ENCODE measurements at places on chromosomes 1 and 21.

DNA sequence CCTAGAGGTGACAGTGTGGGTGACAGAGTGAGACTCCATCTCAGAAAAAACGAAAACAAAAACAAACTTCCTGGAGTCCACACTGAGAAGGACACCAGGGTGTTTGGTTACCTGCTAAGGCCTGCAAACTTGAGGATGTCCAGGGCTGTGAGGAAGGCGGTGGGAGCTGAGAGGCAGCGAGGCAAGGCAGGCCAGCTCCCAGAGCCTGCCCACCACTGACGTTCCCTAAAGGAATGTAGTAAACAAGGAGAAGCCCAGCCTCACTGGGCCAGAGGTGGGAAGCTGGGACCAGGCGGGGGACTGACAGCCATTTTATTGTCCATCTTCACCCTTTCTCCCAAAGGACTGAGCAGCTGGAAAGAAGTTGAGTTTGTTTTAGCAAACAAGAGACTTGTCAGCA is 24.1 kb downstream of the SHISA4 start:
- no peak for DNase-seq

GRCh38 chr1:197896301-197896700 is 6.1 kb upstream of the C1orf53 start:
- no peak for DNase-seq

DNA sequence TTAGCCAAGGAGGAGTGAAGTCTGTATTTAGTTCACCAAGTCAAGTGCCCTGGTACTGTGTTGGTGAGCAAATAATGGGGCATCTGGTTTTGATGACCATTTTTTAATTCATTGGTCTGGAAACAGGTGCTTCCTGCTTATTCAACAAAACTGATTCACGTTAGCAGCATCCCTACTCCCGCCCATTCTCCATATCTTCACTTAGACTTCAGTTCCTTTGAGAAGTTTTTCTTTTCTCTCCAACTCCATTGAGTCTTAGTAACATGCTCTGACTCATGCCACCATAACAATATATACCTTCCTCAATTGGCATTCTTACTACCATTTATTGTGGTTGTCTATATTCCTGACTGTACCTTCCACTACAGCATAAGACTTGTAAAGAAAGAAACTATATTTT is 468.9 kb downstream of the DPYD start:
- DNase-seq = no peak

DNA sequence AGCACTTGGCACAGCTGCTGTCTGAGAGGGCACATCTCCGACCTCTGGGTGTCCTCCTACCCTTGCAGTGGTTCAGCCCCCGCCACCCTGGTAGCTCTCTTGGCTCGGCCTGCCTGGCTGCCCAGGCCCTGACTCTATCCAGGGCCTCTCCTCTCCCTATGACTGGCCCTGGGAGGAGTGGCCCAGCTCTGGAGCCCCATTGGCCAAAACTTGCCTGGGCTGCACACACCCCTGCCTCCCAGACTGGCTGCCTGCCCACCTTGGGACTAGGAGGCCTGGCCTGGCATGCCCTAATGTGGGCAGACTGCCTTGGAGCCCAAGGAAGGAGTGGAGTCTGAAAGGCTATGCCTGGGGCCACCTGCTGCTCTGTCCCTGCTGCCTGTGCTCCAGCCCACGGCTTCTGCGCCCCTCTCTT is 33.6 kb downstream of the ACOT11 start:
- no peak for DNase-seq

- DNase-seq = no peak
Observed at GRCh38 chr1:224456637-224456953, 22.0 kb upstream of the WDR26 start.

GRCh38 chr1:11940260-11940921 is 5.9 kb downstream of the PLOD1 start:
- no peak for DNase-seq

DNA sequence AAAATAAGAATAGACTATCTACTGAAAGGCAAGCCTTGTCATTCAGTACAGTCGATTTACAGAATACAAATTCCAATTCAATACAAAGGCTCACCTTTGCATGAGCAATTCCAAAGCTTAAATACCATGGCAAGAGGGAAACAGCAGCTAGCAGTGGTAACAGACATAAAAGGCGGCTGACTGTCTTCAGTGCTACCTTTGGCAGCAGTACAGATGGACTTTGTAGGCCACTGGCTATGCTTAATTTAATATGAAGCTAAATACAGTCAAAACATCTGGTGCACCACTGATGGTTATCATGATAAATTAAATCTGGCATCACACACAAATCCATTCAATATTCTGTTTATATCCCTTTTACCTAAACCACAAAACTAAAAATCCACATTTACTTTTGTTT is 62.4 kb downstream of the RERE start:
- DNase-seq = no peak

- DNase-seq = no peak
Observed at GRCh38 chr1:1926886-1927660, 8.0 kb upstream of the TMEM52 start.

GRCh38 chr1:45015683-45016082 is 3.6 kb downstream of the UROD start:
- no peak for DNase-seq

DNA sequence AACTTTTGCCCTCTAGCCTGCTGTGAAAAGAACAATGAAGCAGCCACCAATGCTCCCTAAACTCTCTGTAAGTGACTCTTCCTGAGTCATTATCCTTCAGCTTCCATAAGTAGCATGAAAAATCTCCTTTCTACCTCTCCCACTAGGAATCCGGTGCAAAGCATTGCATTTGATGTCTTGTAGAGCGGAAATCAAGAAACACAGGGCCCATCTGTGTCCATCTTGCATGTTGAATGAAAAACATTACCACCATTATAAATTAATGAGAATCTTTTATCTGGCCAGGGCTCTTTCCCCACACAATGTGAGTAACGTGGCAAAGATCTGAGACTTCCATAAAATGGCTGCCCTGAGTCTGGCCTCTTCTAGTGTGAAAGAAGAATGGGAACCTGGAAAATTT is 324.4 kb downstream of the ADGRL2 start:
- no peak for DNase-seq

- DNase-seq = no peak
Observed at GRCh38 chr1:56070601-56071000, 508.8 kb downstream of the PLPP3 start.

DNA sequence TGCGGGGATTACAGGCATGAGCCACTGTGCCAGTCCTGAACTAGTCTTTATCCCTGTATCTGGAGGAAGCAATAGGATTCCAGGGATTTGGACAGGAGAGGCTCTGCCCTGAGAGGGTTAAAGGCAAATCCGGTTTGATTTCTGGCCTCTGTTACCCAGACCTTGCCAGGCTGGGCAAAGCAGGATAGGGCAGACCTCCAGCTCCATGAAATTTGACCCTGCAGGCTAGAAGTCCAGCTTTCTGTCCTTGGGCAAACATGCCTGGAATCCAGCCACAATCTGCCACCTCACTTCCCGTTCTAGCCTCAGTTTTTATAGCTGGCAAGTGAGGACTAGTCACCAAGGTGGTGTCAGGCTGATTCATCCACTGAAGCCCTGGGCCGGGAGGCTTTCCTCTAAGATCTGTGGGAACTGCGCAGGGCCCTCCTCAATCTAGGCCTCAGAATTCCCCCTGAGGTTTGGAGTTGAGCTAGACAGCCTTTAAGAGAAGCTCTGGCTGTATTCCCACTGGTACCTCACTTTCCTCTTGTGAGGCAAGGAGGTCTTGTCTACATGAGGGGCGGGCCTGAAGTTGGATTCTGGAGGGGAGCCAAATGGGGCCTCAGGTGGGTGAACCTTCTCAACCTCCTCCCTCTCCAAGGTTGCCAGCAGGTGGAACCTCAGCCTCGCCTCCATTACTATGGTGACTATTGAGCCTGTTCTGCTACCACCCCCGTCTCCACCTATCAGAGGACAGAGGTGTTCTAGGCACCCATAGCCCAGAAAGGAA is 7.0 kb upstream of the P3R3URF start:
- DNase-seq = no peak

GRCh38 chr1:30319765-30320580 is 403.4 kb downstream of the MATN1 start:
- no peak for DNase-seq

DNA sequence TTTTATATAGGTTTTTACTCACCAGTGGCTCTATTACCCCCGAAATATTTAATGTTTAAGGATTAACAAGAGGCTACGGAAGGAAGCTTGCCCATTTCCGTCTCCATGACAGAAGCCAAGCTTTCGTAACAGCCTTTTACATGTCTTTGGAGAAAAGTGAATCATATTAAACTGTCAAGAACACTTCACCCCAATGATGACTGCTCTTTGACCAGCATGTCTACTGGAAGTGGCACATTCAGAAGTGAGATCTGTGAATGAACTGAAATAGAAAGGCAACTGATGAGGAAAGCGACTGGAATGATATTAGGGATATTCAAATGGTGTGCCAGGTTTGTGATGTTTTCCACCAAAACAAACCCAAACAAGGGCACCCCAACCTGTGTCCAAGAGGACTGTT is 8.5 kb upstream of the PRDM15 start:
- DNase-seq = no peak

GRCh38 chr1:12539705-12540579 is 78.1 kb downstream of the DHRS3 start:
- no peak for DNase-seq

DNA sequence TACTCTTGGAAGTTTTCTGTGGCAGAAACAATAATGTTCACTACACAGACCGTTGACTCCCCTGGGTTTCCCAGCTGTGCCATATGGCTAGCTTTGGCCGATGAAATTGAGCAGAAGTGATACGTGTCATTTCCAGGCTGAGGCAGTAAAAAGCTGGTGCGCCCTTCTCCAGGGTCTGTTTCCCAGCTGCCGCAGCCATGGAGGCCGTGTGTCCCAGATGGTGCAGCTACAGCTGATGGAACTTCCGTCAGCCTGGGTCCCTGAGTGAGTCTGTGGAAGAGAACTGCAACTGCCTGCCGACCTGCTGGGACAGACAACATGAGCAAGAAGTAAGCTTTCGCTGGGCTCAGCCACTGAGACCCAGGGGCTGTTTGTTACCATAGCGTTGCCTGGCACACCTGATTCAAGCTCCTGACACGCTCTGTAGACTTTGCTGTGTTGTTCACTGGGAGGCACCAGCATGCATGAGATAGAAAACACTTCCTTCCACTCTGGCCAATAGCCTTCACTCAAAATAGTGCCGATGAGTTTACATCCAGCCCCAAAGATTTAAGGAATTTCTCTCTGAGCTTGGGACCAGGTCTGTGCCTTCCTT is 116.3 kb upstream of the SLC25A33 start:
- no peak for DNase-seq

DNA sequence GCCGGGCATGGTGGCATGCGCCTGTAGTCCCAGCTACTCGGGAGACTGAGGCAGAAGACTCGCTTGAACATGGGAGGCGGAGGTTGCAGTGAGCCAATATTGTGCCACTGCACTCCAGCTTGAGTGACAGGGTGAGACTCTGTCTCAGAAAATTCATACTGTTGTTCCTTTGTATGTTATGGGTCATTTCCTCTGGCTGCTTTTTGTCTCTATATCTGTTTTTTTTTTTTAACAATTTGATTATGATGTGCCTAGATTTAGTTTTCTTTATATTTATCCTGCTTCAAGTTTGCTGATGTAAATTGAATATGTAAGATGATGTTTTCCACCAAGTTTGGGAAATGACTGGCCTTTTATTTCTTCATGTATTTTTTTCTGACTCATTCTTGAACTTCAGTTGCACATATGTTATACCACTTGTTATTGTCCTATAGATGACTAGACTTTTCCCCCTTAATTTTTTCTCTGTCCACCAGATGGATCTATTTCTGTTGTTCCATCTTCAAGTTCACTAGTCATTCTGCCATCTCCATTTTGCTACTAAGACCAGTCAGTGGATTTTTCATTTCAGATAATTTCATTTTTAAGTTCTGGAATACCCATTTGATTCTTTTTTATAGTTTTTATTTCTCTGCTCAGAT is 173.5 kb downstream of the GALNT2 start:
- no peak for DNase-seq

GRCh38 chr1:46719689-46720088 is 775 bp upstream of the EFCAB14 start:
- no peak for DNase-seq

DNA sequence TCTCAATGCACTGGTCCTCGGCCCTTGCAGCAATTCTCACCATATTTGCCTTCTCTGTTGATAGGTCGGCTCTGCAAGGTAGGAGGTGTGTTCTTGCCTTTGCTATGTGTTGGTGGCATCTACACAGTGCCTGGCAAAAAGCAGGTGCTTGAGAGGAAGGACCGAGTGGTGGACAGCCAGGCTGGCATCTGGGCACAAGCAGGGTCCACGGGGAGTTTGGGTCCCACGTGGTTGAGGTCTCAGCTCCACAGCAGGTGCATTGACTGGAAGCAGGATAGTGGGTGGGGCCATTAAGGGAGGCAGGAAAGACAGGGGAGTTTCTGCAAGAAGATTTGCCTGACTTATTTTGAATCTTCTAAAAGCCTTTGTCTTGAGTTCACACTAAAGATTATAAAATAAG is 81.2 kb upstream of the WNT4 start:
- DNase-seq = no peak

GRCh38 chr1:172815740-172816139 is 156.8 kb downstream of the FASLG start:
- no peak for DNase-seq

- peak; percentile 32 for DNase-seq
Observed at GRCh38 chr1:111406321-111406768, 21.2 kb downstream of the OVGP1 start.

DNA sequence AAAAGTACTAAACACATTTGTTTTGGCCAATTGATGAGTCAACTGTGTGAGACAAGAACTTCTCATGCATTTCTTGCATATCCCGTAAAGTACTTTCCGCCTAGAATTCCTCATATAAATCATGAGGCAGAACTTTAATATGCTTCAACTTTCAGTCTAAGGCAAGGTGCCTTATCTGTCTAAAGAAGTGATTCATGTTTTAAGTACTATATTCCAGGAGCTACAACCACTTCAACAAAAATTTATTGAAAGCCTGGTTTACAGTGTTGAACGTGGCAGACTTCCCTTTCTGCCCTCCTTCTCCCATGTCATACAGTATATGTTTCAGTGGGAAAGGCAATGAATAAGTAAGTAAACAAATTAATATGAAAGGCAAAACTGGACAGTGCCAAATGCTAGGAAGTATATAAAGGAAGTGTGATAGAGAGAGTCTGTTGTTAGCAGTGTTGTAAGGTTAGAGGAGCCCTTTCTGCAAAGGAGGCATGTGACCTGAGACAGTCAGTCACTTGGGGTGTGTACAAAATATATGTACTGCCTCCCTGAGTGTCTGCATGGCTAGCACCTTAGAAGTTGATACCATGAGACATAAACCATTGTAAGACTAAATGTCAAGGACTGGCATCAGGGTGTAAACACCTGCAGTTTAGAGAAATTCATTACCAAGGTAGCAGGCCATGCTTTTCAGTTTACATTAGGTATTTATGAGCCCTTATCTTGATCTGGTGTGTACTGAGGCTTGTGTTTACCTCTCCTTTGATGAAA is 362.2 kb downstream of the SRGAP2C start:
- peak; percentile 5 for DNase-seq

- no peak for DNase-seq
Observed at GRCh38 chr1:168441745-168442144, 102.1 kb downstream of the XCL2 start.

Measured in CD8-positive, alpha-beta T cell (primary cell).